Activated B cell treated with CpG ODN at 0.5 μM for 24 hours (primary cell): ENCODE measurements at places on chromosomes 2 and 18. TPM values are rescaled to one million over a fixed set of nuclear protein-coding genes. Genes with fewer than 3 reads are reported as not detected.

Gene CHRNA1
- not detected in 2 replicates for total RNA-seq

DNA sequence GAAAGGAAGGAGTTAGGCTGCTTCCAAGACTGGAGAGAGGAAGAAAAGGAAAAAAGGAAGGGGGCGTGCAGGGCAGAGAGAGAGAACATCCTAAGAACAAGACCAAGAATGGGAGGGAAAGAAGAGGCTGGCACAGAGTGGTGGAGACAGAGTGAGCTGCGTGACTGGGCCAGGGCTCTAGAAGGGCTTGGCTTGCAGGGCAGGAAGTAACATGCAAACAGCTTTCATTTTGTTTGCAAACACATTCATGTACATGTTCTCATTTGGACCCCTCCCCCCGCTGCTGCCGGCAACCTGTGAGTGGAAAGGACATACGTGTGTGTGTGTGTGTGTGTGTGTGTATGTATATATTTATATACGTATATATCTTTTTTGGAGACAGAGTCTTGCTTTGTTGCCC is 46.8 kb upstream of the DNMT3A start:
- DNase-seq = no peak

GRCh38 chr18:7812431-7813063 is 245.4 kb downstream of the PTPRM start:
- no peak for DNase-seq

GRCh38 chr2:122886479-122887145 is 1131.2 kb downstream of the TSN start:
- DNase-seq = no peak

DNA sequence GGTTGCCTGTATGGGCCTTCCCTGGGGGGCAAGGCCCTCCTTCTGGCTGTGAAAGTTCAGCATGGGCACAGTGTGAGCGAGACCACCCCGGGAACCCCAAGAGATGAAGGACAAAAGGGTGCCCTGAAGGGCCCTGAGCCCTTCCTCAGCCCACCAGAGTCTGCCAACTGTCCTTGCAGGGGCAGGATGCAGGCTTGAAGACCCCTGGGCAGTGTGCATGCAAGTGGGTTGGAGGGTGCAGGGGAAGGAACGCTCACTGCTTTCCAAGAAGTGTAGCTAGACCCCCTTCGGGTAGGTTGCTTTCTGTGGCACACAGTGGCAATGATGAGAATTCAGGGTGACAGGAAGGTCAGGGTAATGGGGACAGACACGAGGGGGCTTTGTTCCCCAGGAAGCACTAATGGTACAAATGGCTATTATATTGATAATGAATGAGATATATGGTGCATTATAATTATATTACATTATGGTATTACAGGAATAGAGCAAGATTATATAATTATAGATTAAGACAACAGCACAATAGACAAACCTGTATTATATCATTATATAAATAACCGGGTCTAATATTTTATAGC is 228.7 kb downstream of the ATAD2B start:
- no peak for DNase-seq

GRCh38 chr2:217838409-217838831 is 164.4 kb downstream of the TNS1 start:
- no peak for DNase-seq

DNA sequence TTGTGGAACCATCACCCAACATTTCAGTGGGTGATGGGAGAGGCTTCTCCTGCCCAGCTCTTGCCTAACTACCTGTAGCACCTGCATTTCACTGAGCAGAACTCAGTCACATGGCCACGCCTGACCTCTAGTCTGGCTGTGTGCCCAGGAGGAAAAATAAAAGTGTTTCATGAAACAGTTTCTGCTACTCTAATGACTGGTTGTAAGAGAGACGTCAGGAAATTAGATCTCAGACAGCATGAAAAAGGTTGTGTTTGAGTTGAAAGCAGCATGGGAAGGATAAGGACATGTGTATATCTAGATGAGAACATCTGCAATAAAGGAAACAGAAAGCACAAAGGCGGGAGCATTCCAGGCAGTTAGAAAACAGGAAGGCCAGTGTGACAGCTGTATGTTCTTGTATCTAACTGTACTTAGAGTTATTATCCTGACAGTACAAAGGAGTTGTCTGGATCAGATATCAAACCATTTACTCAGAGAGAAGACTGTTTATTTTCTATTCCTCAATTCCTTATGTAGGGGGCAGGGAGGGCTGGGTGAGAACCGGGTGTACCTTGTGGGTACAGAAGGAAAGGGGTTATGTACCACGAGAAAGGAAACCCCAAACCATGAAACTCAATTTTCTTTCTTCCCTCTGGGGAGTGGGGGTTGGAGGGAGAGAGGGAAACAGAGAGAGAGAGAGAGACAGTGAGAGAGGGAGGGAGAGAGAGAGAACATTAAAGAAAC is 307.4 kb upstream of the VWC2L start:
- DNase-seq = no peak

Gene EPHA4
- 23.9 and 26.4 TPM in 2 replicates for total RNA-seq

DNA sequence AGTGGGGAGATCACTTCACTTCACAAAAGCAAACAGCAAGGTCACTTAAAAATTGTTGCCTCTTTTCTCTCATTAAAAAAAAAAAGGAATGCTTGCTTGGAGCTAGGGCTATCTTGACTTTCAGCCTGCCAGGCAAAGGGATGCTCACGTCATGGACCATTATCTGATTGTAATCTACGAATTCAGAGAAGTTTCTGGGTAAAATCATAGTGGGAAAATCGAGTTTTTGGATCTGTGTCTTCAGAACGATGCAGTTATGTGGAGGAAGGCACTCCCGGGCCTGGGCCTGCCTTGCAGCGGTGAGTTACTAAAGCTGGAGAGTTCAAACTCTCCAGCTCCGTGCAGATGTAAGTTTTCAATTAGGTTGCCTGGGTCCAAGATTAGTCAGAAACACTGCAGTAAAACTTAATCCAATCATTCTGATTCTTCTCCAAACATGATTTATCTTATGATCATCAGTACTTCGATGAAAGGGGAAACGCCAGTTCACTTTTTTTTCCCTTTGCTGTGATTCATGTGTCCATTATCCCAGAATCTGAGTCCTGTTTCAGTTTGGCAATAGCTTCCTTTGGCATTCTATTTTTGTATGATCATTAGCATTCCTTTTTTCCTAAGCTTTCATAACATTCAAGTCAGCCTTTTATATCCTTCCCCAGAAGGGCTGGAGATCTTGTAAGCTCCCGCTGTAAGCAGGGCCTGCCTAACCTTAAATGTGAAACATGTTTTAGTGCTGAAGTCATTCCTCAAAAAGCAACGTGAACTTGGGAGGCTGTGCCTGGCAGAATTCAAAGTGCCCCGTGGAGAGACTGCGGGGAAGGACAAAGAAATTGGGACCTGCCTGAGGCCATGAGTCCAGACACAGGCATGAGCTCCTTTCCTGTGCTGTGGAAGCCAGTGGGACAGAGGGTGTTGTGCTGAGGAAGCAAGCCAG is 119.3 kb upstream of the TWIST2 start:
- DNase-seq = no peak

Gene VPS54
- 11.5 and 13.1 TPM in 2 replicates for total RNA-seq

GRCh38 chr2:13596233-13596632 is 879.5 kb downstream of the TRIB2 start:
- DNase-seq = no peak

Gene ACYP2
- total RNA-seq = 14.9 and 15.9 TPM in 2 replicates

Gene PJVK
- total RNA-seq = 2.0 and 3.1 TPM in 2 replicates

GRCh38 chr18:79393181-79393634 is 2.5 kb upstream of the NFATC1 start:
- no peak for DNase-seq

- no peak for DNase-seq
Measured at GRCh38 chr2:180882959-180883358, 97.4 kb upstream of the UBE2E3 start.

Gene TRABD2A
- 3.4 and 4.5 TPM in 2 replicates for total RNA-seq

- DNase-seq = no peak
Measured at GRCh38 chr2:168584911-168585310, 128.8 kb downstream of the CERS6 start.

- DNase-seq = no peak
Measured at GRCh38 chr2:133097666-133098065, 427.7 kb upstream of the LYPD1 start.

Gene RNU2-63P
- 9.7 and 19.5 TPM in 2 replicates for total RNA-seq

Gene RESP18
- total RNA-seq = not detected in 2 replicates
